ENCODE measurements at places on chromosomes 6 and 20.

DNA sequence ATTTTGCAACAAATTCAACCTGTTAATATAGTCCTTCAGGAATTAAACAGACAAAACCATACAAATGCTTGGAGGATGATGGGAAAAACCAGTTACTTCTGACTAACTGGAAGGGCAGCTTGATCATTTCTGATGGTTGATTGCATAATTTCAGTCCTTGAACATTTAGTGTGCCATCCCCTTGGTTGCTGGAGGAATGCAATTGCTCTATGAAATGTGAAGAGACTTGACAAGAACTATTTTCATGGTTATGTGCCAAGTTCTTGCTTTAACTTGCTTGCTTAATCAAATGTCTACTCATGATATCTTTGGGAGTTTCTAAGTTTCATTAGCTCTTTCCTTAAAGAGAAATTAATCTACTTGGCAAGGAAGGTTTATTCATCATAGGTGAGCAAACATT is 45.2 kb downstream of the ANKEF1 start:
- no peak for DNase-seq

DNA sequence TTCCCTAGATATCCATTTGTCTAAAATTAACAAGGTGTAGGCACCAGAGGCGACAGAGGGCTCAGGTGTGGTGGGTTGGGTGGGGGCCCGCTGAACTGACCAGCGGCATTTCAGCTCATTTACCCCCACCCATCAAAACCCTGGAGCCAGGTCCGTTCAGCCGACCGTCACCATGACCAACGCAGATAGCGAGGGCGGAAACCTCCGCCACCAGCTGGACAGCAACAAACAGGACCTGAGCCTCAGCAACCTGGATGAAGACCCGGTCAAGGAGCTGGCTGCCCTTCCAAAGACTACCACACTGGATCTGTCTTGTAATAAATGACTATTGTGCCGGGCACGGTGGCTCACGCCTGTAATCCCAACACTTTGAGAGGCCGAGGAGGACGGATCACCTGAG is 120.8 kb upstream of the LGSN start:
- no peak for DNase-seq

DNA sequence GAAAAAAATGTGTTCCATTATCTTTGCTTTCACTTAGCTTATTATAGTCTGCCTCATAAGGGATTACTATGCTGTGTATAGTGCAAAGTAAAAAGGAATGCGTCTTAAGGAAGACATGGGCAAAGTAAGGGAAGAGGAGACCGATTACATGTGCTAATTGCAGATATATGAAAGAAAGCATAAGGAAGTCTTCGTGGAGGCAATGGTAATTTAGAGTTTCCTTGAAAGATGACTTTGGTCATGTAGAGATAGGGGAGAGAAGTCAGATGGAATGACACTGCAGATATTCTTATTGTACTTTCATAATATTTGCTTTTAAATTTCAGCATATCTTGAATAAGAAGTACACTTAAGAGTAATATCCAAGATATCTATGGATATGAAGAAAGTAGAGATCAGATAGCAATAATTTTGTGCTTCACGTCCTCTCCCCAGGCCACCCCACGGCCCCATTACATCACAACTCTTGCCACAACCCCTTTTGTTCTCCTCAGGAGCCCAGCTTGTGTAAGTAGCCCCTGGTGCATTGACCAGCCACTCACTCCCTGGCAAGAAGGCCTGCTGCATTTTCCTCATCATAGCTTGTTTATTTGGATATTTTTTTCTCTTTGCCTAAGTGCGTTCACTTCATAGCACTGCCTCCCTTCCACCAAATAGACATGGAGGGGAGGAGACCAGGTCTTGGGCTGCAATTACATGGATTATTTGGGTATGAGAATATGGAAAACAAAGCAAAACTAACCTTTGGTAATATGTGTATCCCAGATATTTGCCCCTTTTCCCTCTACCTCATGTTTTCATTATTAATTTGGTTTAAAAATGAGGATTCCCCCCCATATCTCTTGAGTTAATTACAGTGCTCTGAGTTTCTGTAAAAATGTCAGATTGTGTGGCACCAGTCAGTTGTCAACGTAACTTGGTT is 30.7 kb upstream of the COL10A1 start:
- DNase-seq: no peak

- DNase-seq: no peak
These were observed 35.4 kb downstream of the FYN start for GRCh38 chr6:111837641-111838500.

DNA sequence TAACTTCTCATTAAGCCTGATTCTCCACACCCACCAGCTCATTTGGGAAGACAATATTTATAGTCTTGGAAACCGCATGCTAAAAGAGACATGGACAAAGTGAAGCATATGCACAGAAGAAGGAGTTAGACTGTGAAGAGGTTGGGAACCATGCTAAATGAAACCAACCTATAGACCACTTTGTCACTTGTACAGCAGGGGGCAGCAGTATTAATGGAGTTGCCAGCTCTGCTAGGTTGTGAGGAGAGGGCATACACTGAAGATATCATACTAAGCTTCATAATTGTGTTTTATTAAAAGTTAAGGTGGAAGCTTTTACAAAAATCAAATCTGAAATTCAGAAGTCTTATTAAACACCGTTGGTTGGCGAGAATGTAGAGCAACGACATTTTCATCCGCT is 38.3 kb upstream of the HMGCLL1 start:
- no peak for DNase-seq

- no peak for DNase-seq
These were observed 72.3 kb upstream of the DST start for GRCh38 chr6:56714982-56715456.

GRCh38 chr20:51966296-51966971 is 164.1 kb upstream of the SALL4 start:
- DNase-seq: no peak

DNA sequence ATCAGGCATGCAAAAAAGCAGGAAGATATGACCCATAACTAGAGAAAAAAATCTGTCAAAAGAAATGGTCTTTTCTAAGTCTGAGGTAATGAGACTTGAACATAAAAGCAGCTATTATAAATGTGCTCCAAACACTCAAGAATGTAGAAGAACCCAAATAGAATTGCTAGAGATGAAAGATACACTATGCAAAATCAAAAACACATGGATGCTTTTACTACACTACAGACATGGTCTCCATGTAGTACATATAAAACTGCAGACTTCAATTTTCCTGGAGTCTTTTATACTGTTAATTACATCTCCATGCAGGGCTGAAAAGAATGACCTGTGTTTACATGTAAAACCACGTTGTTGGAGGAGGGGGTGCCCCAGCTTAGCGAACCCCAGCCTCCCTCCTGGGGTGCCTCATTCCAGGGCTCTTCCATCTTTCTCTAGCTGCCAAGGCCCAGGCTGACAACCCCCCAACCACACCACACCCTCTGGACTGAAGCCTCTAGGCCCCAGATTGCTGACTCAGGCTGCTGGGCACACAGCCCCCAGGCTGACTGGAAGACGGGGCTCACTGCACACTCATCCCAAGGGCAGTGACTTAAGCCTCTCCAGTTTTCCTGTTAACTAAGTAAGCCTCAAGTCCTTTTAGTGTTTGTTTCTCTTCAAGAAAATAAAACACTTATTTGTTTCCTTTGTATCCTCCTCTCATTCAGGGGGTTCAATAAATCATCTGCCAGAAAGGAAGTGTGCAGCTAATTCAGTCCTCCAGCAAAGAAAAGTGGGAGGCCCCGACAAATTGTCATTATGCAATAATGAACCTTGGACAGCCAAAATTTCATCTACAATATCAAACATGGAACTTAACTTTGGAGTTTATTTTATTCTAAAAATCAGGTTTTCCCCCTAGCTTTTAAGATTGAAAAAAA is 26.0 kb upstream of the PLAGL1 start:
- no peak for DNase-seq

DNA sequence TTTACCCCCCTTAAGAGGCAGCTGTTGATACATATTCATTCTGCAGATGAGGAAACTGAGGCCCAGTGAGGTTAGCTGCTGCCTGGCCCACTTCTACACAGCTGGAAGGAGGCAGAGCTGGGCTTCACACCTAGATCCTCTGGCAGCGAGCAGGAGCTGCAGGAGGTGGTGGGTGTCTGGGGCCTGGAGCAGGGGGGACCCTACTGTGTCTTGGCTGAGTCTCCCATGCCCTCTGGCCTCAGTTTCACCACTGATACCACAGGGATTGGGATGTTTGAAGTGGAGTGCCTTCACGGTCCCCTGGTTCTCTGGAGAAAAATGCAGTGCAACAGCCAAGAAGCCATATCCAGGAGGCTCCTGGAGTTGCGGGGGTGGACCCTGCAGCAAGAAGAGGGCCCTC is 8.2 kb upstream of the BPIFA2 start:
- no peak for DNase-seq

- DNase-seq: no peak
These were observed 2.4 kb upstream of the EFHC1 start for GRCh38 chr6:52417675-52418111.

DNA sequence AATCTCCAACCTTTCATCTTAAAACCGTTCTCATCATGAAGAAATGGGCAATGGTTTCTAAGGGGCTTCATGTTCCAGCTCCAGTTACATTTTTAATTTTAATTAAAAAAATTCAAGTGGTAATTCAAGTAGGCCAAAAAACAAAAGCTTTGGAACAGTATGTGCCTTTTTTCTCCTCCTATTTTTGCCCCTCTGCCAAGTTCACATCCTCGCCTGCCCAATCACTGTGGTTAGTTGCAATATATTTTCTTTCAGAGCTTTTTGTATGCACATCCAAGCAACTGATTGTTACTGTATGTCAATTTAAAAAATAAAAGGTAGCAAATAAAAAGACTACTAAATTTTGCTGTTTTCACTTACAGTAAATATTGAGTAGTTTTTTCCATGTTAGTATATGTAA is 99.8 kb upstream of the B3GAT2 start:
- no peak for DNase-seq

GRCh38 chr20:9395971-9396370 is 118.4 kb upstream of the LAMP5 start:
- no peak for DNase-seq

- no peak for DNase-seq
These were observed 25.7 kb downstream of the LAMA4 start for GRCh38 chr6:112228480-112229332.

DNA sequence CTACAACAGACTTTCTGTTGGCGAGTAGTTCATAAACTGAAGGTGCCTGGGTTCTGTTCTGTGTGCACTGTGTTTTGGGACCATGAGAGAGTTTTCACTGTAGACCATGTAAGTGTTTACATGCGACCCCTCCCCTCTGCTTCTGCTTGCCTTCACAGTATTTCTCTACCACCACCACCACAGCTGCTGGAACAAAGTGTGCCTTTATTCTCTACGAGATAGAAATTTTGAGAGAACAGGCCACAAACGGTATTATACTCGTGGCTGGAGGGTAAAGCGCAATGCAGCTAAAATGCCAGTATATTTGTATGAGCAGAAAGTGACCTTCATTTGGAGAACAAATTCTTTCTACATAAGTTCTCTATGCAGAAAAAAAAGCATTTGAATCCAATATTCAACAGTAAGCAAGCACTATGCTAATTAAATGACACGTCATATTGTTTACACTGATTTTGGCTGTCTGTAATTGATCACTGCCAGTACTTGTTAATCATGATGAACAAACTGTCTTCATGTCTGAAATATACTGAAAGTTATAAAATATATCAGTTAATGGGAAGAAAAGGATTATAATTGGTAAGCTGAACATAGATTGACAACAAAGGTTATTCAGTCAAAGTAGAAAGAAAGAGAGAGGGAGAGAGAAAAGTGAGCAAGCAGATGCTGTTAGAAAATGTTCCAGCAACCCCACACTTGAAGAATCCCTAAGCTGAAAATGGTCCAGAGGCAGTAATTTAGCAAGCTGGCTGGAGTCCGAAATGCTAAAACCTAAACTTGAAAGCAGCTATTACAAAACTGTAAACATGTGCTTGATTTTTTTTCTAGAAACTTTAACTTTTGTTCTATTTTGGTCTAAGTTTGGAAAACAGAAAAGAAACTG is 8.8 kb downstream of the CLDN20 start:
- no peak for DNase-seq

DNA sequence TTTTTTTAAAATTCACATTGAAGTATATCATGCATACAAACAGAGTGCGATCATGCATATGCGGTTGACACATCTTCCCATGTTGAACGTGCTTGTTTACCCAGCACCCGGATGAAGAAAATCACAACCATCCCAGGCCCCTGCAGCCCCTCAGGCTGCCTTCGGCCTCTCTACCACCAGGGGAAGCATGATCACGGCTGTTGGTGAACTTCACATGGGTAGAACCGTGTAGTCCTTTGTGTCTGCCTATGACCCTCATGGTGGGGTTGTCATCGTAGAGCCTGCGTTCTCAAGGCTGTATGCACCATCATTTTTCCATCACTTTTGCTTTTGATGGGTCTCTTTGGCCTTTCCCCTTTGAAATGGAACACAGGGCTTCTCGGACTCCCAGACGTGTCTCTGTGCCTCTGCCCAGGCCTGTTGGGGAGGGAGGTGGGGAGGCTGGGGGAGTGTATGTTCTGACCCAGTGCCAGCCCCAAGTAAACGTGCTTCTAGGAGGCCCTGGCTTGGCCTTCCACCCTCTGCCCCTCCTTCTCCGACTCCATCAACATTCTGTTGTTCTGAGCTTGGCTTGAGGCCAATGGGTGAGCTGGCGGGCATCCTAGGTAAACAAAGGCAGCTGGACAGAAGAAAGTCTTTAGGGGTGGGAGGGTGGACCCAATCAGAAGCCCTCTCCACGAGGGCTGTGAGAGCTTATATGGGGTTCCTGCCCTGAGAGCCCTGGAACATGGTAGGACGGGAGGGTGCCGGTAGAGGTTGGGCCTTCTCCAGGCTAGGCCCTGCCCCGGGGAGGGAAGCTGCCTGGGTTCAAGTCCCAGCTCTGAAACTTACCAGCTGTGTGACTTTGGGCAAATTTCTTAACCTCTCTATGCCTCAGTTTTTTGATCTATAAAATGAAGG is 39.7 kb downstream of the TGM2 start:
- peak; percentile 6 for DNase-seq

DNA sequence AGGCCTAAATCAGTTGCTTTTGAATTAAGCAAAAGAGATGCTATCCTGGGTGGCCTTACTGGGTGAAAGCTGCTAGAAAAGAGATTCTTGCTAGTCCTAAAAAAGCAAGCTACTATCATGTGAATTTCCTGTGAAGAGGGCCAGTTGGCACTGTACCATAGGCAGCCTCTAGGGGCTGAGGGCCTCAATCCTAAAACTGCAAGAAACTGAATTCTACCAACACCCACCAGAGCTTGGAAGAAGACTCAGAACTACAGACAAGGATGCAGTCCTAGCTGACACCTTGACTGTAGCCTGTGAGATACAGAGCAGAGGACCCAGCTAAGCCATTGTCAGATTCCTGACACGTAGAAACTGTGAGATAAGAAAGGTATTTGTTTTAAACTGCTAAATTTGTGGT is 24.5 kb downstream of the CLIC5 start:
- DNase-seq: no peak

GRCh38 chr6:3226481-3227362 is 731 bp downstream of the TUBB2B start:
- peak; percentile 42 for DNase-seq

GRCh38 chr6:64255000-64255399 is 619.4 kb downstream of the PHF3 start:
- DNase-seq: no peak

- no peak for DNase-seq
These were observed 790.1 kb upstream of the SLC35B3 start for GRCh38 chr6:9225441-9225871.

GRCh38 chr20:2469991-2470422 is 582 bp downstream of the SNRPB start:
- DNase-seq: no peak

All from activated B cell treated with CpG ODN at 0.5 μM for 24 hours (primary cell).